ENCODE measurements at places on chromosomes 1 and 21.

GRCh38 chr1:99755664-99756063, 10.8 kb downstream of the FRRS1 start:
- no peak for DNase-seq

DNA sequence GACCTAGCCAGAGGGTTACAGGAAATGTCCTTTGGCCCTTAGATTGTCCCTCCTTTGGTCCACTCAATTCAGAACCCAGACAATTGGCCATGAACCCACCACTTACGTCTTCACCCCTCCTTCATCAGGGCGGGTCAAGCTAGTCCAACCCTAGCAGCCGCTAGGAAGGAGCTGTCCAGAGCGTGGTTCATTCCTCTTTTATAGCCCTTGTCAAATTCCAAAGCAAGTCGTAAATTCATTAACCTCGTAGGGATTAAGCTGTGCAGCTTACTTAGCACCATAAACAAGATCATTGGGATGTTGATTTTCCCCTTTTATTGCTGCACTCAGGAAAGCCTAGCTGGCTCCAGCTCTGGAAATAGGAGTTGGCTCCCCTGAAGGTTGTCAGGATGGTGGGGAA, 90.1 kb downstream of the TMEM53 start:
- DNase-seq, result no peak

DNA sequence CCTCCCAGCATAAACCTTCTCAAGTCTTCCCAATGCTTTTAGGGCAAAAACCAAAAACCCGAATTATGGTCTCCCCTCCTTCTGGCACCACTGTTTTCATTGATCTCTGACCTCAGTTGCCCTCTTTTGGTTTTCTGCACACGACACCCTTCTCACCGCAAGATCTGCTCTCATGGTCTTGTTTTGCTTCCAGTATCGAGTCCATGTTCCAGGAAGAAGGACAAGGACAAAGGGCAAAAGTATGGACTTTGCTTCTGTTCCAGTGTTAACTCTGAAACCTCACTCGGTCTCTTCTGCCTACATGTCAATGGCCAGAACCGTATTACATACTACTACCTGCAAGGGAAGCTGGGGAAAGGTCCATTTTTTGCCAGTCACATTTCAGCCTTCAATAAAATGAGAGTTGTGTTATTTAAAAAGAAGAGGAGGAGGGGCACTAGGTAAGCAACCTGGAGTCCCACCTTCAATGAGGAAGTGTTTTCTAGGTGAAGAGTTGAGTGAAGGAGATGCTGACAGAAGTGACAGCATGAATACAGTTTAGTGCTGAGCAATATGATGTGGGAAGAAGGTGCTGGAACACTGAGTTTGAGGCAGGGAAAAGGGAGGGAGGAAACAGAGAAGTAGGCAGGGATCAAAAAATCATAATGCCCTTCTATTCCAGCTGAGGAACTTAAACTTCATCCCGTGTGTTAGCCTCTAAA, 183.4 kb downstream of the FGGY start:
- no peak for DNase-seq

DNA sequence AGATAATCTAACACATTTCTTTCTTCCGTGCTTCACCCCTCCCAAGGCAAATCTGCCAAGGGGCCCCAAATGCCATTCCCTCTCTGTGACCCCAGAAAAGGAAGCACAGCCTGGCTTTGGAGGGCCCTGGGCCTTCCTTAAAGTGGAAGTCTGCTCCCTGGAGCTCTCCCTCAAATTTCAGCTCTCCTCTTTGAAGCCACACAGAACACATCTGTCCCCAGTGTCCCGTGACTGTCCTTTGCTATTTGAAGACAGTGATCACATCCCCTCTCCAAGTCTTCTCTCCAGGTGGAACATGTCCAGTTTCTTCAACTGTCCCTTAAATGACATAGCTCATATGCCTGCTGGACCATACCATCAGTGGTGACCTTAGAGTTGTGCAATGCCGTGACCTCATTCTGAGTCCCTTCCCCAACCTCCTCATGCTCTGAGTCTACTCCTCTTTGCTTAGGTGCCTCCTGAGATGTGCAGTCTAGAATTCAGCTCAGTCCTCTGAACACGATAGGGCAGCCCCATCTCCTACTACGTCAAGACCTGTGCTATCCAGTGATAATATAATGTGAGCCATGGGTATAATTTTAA, 18.4 kb upstream of the FOXO6 start:
- no peak for DNase-seq

GRCh38 chr1:230621324-230622030, 20.8 kb upstream of the COG2 start:
- DNase-seq, result no peak

GRCh38 chr1:39407896-39408640, 83.4 kb upstream of the BMP8A start:
- no peak for DNase-seq

DNA sequence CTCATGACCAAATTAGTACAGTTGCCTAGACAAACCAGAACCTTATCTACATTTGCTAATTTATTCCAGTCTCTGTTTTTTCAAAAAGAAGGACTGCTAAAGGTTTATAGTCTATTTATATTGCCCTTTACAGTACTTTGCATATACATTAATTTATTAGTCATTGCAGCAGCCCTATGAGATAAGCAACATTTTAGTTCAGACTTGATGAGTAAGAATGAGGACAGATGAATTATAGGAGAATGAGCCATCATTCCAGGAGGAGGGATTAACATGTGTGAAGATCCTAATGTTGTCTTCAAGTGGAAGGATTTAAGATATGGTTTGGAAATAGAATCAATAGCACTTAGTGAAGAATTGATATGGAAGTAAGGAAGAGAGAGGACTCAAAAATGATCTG, 152.4 kb downstream of the KCTD3 start:
- no peak for DNase-seq
